ENCODE measurements at places on chromosomes 5 and 9.
A peak's percentile ranks its signal among the peaks of the same experiment; 100 is the strongest.

GRCh38 chr5:62354028-62354874 is 48.2 kb downstream of the KIF2A start:
- no peak for DNase-seq

DNA sequence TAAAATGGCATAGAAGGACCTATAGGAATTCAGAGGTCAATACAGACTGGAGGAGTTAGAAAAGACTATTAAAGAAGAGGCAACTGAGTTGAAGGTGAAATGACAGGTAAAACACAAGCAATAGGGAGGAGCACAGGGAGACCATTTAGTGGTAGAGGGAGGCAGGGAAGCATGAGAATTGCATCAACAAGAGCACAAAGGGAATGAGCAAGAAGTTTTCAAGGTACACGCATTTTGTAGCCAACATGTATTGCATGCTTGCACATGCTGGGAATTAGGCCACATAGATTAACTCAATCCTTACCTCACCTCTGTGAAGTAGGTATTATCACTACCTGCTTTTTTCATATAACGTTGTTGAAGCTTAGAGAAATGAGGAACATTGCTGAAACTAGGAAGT is 42.3 kb downstream of the PLPP1 start:
- DNase-seq: no peak

GRCh38 chr5:156835905-156836304 is 14.2 kb upstream of the PPP1R2B start:
- no peak for DNase-seq

- DNase-seq: no peak
These were observed 34.5 kb upstream of the ORM1 start for GRCh38 chr9:114288193-114289091.

DNA sequence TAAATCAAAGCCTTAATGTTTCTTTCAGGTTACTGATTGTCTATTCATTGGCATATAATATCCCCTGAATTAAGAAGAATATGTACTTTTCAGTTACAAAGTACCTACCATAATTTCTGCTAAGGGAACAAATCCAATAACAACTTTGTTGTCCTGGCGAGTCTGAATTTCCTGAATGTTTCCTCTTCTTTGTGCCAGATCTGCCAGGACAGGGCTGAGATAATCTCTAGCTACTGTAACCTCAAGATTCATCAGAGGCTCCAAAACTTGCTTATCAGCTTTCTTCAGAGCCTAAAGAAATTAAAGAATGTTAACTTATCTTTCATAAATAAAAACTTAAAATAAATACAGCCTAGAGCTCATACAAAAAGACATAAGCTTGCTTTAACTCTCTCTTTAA is 37.2 kb downstream of the HEXB start:
- DNase-seq: no peak

DNA sequence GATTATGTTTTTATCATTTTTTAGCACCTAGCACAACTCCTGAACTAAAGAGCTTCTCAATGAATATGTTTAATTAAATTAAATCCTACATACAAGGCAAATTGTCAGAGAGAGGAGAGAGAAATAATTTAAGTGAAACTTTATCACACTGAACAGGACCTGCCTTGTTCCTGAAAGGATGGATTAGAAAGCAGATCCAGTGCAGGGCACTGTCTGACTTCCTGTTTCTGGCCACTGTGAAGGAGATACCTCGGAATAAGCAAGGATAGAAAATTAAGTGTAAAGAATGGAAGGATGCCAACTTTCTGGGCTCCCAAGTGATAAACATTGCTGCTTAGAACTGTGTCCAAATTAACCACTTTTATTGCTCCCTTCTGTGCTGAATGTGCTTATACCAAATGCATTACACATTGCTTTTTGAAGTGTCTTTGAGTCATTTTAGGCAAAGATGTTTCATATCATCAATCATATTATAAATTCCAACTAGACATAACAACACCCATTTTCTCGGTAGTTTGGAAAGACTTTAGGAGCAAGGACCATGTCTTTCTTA is 89.1 kb upstream of the SPDL1 start:
- DNase-seq: no peak

- DNase-seq: no peak
These were observed 1086.5 kb downstream of the NR2F1-AS1 start for GRCh38 chr5:92494508-92494907.

- DNase-seq: no peak
These were observed 130.5 kb downstream of the ST8SIA4 start for GRCh38 chr5:100772548-100772947.

DNA sequence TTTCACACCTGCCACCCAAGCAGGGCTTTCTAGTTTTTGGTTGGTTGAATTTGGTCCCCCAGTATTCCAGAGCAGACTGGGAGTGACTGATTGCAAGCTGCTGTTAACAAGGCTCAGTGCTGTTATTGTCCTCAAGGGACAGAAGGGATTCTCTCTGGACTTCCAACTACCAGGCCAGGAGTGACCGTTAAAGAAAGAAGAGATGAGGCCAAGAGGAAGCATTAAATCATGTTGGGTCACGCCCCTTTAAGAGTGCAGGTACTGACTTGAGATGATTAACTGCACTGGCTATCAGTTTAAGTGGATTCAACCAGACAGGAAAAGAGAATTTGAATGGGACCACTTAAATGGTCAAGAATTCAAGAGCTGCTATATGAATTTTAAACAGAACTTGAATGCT is 220.8 kb upstream of the PCSK5 start:
- DNase-seq: no peak

- DNase-seq: no peak
These were observed 48.0 kb downstream of the SARDH start for GRCh38 chr9:133690081-133690561.

DNA sequence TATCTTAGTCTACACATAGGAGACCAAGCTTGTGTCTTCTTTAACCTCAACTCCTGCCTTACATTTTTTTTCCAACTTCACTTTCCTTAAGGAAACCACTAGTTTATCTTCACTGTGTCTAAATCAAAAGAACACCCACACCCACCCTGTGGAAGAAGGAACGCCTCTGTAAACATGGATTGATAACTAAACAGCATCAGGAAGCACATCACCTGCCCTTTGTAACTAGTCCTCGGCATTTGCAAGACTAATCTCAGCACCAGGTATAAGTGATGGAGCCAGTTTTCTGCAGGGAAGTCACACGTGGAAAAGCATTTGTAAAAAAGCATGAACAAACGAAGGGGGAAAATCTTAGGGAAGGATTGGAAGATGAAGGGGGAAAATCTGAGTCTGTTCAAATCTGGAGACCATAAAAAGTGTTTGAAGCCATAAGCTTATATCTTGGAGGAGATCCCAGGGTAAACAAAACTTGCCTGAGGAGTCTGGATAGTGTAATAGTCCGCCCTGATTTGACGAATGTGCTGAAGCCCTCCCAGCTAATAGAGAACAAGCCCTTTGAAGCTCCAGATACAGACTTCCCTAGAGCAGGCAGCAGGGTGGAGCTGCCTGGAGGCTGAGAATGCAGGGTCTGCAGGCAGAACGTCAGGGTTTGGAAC is 117.3 kb upstream of the LHFPL2 start:
- DNase-seq: no peak

DNA sequence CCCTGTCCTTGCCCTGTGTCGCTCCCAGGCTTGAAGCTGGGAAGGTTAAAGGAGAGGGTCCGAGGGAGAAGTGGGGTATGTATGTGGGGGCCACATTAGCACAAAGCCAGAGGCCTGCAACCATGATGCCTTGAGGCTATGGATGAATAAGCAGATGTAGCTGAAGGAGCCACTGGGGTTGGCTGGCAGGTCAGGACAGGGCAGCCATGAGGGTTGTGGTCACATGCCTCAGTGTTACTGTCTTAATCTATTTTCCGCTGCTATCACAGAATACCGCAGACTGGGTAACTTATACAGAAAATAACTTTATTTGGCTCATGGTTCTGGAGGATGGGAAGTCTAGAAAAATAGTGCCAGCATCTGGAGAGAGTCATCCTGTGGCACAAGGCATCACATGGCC is 9.2 kb upstream of the GRHPR start:
- DNase-seq: no peak

GRCh38 chr9:89353989-89354388 is 35.7 kb downstream of the SECISBP2 start:
- no peak for DNase-seq

- no peak for DNase-seq
These were observed 97.5 kb downstream of the COL5A1 start for GRCh38 chr9:134738869-134739659.

DNA sequence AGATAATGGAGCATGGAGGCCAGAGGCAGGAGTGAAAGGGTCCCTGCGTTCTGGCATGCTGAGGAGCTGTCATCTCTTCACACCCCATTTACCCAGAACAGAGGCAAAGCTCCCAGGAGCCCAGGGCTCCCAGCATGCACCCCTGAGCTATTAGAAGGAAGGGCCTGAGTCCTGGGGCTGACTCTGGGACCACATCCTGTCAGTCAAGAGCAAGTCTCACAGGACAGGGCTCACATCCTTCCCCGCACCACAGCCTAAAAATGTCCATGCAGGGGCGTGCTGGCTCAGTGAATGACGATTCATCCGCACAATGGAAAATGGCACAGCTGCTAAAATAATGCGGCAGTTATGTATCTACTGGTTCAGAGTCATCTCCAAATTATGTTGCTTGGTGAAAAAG is 31.4 kb downstream of the CAMK2A start:
- DNase-seq: no peak

GRCh38 chr5:79418276-79418675 is 95.7 kb downstream of the HOMER1 start:
- no peak for DNase-seq

DNA sequence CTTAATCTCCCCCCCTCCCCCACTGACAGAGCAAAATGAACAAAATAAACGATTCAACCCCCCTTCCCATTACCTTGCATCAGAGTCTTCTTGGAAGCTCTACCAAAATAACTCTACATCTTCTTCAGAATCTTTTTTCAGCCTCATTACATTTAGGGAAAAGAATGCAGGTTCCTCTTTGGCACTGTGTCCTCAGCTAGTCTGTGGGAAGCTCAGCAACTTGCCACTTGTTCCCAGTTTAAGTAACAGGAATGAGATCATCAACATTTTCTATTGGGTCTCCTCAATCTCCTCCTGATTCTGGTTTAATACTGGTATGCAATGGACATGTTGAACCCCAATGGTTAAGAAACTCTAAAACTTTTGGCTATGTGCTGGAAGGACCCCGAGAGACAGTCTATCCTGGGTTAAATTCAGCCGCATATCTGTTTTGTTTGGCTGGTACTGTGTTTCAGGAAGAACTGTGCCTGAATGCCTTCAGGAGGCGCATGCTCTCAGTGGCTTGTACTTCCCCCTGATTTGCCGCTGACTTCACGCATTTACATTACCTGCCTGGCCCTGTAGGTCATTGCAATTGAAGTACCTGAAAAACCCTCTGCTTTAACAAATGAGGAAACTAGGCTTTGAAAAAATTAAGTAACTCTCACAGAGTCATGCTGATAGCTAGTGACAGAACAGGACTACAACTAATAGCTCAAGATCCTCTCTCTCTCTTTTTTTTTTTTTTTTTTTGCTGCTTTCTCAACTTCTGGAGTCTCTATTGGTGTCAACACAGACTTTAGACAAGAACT is 78.1 kb upstream of the HMHB1 start:
- DNase-seq: no peak

- DNase-seq: no peak
These were observed 15.8 kb upstream of the SPOUT1 start for GRCh38 chr9:128845186-128845931.

DNA sequence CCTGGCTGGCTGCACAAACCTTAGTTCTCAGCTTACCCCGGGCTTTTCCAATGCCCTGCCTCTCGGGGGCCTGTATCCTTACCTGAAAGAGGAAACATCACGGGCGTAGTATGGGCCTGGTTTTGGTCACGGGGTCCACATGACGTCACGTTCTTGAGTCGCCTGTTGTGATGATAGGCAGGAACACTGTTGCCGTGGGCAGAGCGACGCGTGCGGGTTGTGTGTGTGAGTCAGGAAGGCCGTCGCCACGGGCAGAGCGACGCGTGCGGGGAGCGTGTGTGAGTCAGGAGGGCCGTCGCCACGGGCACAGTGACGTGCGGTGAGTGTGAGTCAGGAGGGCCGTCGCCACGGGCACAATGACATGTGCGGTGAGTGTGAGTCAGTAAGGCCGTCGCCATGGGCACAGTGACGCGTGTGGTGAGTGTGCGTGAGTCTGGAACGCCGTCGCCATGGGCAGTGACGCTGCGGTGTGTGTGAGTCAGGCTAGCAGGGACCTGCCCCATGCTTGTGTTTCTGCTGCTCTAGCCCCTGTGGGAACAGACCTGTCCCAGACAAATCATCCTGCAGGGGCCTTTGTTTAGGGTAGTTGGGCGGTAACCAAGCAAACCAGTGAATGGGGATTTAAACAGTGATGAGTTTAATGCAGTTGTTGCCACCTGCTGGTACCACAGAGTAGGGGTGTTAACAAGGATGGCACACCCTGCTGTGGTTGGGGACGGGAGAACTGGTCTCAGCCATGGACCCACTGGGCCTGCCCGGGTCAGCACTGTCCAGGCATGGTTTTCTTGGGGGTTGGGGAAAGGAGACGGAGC is 19.8 kb downstream of the TRIP13 start:
- peak; percentile 94 for DNase-seq

- no peak for DNase-seq
These were observed 1.9 kb downstream of the NR5A1 start for GRCh38 chr9:124505006-124505900.

GRCh38 chr5:95884511-95884910 is 62.0 kb upstream of the GLRX start:
- no peak for DNase-seq

DNA sequence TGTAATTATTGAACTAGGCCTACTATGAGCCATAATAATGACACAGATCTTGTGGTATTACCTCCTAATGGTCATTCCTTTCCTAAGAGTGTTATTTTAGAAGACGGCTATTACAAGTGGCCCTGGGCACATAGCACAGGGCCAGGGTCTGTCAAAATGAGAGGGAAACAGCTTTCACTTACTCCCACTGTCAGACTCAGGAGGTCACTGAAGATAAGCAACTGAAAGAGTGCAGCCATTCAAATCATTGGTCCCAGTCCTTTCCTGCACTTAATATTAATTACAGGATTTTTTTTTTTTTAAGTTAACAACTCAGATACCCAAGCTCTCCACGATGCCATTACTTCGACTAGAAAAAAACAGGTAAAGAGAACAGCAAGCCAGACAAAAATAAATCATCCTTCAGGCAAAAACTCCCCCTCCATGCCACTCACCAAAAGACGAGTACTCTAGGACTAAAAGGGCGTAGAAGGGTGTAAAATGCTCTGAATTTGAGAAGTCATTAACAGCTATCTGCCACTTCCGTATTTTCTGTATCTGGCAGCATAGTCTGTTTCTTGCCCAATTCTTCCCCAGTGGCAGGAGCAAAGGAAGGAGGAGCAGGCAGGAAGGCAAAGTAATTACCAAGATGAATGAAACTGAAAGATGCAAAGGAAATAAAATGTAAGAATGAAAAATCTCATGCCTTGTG is 87.4 kb downstream of the ZNF608 start:
- DNase-seq: no peak
